ENCODE measurements at places on chromosomes 11 and 22.

- no peak for DNase-seq
These were observed 189.8 kb downstream of the SNX19 start for GRCh38 chr11:130726234-130727037.

DNA sequence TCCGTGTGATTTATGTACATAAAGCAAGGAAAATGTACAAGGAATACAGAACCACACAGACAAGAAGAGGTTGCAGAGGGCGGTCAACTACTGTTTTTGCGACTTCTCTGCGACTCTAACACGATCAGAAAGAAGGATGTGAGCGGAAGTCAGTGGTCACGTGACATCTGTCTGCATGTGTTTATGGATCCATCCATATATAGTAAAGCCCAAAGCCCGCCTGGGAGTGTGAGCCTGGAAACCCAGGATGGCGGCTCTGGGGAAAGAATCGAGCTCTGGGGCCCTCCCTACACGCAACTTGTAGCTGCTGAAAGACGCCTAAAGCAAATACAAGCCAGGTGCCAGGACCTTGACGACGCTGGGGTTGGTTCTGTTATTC is 8.8 kb downstream of the OSBPL5 start:
- DNase-seq = no peak

- no peak for DNase-seq
These were observed 30.6 kb upstream of the NARS2 start for GRCh38 chr11:78605296-78605695.

- DNase-seq = no peak
These were observed 24.7 kb downstream of the CHEK1 start for GRCh38 chr11:125649465-125650166.

DNA sequence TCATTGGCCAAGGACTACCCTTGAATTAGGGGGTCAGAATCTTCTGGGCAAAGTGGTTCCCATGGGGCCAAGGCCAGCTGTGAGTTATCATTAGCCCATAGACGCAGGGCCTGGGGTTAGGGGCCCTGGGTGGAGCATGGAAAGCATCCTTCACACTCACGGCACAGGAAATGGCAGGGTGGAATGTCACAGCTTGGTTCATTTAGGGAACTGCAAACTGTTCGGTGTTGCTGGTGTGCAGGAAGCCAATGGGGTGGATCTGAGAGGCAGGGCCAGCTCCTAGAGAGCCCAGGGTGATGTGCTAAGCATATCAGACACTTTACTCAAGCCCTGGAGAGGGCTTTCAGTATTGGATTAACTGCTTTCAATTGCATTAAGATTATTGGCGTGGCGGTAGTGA is 42.9 kb downstream of the TECTA start:
- DNase-seq = no peak

DNA sequence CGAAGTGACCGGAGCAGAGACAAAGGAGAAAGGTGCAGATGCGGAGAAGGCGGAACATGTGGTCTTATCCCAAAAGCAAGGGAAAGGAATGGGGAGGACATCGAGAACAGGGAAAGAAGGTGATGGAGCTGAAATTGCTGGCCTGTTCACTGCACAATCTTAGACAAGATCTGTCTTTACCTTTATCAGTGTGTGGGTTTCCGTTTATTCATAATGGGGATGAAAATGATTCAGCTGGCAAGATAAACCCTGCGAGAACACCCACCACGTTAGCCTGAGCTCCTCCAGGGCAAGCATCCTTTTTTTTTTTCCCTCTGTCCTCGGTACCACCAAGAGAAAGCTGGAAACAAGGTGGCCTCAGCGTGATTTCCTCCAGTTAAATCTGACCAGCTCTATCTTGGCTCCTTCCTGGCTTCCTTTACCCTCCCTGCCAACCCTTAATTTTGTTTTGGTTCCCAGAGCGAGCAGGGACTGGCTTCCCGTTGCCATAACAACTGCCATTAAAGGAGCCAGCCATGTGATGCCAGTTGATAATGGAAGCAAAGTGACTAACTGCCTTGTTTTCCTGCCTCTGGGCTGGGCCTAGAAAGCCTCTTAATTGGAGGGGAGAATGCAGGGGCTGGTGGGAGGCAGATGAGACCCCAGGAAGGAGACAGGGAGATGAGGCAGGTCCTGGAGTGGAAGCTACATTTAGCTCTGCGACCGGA is 4.2 kb downstream of the SGSM1 start:
- no peak for DNase-seq

- DNase-seq = no peak
These were observed 58.6 kb downstream of the SC5D start for GRCh38 chr11:121351083-121351630.

DNA sequence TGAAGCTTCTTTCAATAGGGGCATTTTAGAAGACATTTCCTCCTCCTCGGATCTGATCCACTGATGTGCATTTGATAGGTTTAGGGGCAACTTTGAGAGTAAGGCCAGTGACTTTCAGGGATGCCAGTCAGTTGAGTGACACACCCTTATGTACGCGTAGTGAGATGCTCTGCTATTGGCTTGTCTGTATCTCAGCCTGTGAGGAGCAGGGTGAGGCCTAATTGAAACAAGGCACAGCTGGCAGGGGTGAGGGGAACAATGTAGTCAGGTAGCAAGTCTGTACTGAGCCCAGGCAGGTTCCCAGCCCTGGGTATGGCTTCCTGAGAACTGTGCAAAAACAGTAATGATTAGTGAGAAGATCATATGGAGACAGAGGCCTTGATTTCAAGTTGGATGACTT is 61.5 kb downstream of the STIM1 start:
- DNase-seq = peak; percentile 23

DNA sequence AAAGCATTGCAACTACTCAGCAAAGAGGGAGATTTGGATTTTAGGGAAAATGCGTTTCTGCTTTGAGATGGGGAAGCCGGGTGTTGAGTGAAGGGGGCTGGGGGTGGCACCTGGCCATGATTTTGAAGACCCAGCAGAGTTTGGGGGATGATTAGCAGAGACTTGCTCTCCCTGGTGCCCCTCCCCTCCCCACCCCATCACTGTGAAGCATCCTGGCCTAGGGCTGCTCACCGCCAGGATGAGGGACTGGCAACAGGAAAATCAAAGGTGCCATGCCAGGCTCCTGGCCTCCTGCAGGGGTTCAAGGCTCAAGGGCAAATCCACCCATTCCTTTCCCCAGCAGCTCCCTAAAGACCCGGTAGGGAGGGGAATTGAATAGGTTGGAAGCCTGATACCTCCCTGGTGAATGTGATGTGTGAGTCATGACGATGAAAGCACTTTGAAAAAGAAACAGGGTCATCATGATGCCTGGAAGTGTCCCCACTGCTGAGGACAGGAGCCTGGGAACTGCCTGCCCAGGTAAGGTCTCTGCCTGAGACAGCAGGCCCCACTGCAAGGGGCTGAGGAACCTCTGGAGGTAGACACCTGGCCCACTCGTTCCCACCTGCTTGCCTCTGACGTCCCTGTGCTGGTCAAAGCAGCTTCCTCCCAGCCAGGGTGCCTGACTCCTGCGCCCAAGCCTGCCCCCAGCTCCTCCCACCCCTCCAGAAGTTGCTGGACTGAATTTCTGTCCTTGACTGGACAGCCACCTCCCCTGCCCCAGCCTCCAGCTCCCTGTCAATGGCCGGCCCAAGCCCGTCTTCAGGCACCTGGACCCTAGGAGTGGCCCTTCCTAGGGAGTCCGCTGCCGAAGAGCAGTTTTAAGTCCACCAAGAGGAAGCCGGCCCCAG is 1.7 kb downstream of the CHST1 start:
- no peak for DNase-seq

DNA sequence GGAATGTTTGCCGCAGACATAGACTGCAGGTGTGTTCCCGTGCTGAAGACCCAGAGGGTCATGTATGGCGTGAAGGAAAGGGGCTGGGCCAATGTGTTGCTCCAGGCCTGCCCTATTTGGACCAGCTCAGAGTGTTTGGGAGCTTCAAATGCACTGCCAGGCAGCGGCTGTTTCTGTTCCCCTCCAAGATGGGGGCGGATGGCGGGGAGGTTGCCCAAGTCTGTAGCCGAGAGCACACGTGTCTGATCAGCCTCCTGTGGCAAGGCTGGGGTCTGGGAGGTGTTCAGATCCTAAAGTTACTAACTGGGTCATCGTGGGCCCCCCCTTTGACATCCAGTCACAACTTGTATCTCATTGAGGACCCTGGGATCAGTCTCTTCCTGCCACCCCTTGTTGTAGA is 45.5 kb downstream of the CACNA1I start:
- no peak for DNase-seq

DNA sequence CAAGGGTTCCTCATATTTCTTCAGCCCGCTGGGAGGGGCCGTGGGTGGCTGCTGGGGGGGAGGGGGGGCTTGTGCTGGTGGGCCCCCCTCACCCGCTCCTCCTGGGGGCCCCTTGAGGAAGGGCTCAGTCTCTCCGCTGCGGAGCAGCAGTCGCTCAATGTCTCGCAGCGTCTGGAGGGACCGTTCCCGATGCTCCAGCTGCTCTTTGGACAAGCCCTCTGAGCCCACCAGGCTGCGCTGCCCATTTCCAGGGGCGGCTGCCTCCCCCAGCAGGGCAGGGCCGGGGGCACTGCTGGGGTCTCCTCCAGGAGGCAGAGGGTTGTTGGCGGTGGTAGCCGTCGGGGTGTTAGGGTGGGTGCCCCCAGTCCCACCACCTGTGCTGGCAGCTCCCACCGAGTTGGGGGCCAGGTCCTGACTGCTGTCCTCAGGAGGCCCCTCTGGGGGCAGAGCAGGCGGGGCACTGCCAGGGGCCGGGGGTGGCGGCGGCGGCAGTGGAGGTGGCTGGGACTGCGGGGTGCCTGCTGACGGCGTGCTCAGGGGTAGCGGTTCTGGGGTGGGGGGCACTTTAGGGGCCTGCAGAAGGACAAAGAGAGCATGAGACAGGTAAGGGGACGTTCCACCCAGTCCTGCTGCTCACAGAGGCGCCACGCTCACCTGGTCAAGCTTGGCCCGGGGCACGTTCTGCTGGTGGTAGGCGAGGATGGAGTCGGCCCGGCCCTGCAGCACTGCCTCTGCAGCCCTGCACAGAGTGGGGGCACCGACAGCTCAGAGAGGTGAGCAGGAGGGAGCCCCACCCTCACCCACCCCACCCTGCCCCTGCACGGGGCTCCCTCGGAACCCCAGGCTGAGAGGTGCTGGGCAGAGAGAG is 18.9 kb downstream of the CXCR5 start:
- no peak for DNase-seq

GRCh38 chr11:134272381-134273316 is 3.5 kb upstream of the GLB1L3 start:
- no peak for DNase-seq

- DNase-seq = no peak
These were observed 87.0 kb downstream of the ATXN10 start for GRCh38 chr22:45758603-45759002.

DNA sequence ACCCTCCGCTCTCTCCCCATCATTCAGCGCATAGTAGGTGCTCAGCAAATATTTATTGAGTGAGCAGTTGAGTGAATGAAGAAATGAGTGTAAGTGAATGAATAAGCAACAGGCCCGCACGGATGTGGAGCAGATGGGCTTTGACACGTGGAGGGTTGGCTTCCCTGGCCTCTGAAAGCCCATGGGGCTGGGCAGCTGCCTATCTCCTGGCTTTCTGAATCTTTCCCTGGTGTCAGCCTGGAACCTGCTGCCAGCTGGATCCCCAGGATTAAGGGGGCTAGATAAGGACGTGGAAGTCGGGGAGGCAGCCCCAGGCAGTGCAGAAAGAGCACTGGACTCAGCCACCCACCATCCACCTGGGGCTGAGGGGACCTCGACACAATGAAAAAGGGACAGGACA is 12.6 kb downstream of the IL2RB start:
- DNase-seq = no peak

GRCh38 chr11:79362206-79362757 is 78.5 kb downstream of the TENM4 start:
- no peak for DNase-seq

- DNase-seq = no peak
These were observed 2.6 kb downstream of the SAMM50 start for GRCh38 chr22:43957871-43958270.

- DNase-seq = no peak
These were observed 11.3 kb downstream of the MAML2 start for GRCh38 chr11:96331699-96332116.

GRCh38 chr11:95760941-95761340 is 28.6 kb downstream of the FAM76B start:
- DNase-seq = no peak

GRCh38 chr22:20203552-20204201 is 52.8 kb upstream of the CCDC188 start:
- no peak for DNase-seq

DNA sequence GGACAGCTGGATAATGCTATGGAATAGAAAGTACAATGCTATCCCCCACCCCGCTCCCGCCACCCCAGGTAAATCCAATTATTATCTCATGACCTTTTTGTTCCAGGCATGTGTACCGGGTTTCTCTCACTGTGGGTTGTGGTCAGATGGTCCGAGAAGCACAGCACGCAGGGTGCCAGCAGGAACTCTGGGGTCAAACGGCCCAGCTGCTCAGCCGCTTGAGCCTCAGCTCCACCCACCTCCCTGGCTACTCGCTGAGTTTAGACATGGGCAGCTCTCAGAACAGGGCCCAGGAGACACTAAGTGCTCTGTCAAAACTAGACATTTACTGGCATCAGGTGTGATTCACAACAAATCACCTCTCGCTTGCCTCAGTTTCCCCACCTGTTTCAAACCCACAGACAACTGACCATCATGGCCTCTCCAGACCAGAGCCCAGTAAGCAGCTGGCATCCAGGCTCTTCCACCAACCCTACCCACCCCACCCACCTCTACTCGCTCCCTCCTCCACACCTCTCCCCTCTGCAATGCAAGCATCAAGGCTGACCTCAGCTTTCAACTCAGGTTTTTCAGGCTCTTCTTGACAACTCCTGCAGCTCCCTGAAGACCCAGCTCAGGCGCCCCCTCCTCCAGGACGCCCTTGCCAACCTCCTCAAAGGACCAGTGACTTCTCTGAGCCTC is 13.0 kb upstream of the MFNG start:
- DNase-seq = no peak

GRCh38 chr11:134275534-134276395 is at the start of gene GLB1L3:
Gene GLB1L3 (plus strand): TSS chr11:134276379. CDS start chr11:134276741, 362 bp downstream.
- peak; percentile 84 for DNase-seq

GRCh38 chr11:94928117-94928990 is 45.0 kb downstream of the CWC15 start:
- no peak for DNase-seq

Data from activated CD4-positive, alpha-beta T cell treated with anti-CD3 and anti-CD28 coated beads, Interleukin-2, amount 50 U/mL, for 48 hours (primary cell).